ENCODE measurements at places on chromosomes 2 and 18.
A peak's percentile ranks its signal among the peaks of the same experiment; 100 is the strongest.

DNA sequence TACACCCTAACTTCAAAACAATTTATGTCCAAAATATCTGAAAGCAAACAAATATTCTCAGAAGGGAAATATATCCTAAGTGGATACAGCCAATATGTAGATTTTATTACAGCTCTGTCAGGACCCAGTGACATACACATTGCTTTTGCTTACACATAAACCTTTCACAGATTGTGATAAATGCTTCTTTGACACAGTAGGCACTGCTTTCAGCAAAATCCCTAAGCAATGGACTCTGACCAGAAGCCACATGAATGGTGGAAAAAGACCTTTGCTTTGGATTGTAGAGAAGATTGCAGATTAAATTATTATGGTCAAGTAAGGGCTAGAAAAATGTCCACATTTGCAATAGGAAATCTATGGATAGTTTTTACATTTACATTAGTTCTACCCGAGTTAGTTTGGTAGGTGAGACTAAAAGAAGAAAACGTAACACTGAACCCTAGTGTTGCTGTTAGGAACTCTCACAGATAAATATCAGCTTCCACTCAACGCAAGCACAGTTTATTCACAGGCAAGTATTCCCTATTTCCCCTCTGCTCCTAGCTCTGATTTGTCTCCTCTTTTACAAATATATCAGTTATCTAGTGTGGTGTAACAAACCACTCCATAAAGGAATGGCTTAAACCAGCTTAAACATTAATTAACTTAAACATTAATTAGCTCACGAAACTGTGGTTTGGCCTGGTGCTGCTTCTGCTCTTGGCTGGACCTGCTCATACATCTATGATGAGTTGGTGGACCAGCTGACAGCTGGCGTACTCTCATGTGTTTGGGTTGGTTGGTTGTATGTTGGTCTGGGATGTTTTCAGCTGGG is 23.6 kb upstream of the SERPINE2 start:
- peak; percentile 2 for DNase-seq

- no peak for DNase-seq
These were observed 27.7 kb downstream of the NETO1 start for GRCh38 chr18:72840109-72840508.

DNA sequence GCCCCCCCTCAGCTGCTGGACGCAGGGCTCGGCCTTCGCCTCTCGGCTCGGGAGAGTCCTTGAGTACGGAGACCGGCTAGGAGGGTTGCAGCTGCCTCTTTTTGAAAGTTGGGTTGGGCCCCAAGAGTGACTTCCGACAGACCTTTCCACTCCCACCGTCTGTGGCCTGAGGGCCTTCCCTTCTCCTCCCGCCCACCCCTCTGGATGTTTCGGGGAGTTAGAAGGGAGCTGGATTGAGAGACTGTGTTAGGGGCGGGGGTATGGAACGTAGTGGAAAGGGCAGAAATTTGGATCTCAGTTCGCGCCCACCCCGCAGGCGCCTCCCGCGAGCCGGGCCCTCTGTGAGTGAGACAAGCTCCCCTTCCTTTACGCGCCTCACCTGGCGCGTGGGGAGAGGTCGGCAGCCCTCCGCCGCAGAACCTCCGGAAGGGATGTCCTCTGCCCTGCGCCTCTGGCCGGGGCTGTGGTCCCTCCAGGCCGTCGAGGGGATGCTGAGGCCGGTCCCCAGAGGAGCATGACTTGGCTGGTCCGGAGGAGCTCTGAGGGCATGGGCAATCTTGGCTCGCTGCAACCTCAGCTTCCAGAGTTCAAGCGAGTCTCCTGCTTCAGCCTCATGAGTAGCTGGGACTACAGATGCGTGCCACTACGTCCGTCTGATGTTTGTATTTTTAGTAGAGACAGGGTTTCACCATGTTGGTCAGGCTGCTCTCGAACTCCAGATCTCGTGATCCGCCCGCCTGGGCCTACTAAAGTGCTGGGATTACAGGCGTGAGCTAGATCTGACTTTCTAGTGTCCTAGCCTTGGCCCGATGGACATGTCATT is 15.9 kb downstream of the C2orf74 start:
- DNase-seq, result no peak

GRCh38 chr2:185082749-185083148 is 484.4 kb downstream of the ZNF804A start:
- DNase-seq, result no peak

GRCh38 chr2:120989512-120990441 is 254.1 kb downstream of the GLI2 start:
- DNase-seq, result no peak

DNA sequence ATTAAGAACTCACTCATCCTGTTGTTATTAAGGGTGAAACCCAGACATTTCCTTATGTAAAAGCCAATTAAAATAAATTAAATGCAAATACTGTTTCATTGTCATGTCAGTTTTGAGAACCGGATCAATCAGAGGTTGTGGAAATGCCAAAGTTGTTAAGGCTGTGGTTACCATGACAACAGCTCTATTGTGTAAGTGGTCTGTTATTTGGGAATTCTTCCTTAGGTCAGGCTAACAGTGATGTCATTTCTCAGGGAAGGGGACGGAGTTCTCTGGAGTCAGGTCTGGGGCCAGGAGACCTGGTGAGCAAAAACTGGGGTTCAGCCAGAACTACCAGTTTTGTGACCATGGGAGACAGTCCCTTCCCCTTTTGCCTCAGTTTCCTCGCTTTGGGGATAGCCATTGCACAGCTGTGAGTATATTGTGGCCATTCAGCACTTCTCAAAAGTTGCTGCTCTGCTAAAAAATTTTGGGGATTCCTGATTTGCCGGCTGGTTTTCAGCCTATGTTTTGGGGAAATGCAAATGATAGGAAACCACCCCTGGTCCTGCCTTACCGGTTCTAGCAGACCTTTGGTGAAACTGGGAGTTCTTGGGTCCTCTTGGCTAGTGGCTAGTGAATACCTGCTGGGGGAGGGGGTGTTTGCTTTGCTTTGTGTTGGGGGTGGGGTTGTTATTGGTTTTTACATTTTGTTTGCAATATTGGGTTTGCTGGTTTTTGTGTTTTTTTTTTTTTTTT is 21.6 kb downstream of the HPCAL1 start:
- DNase-seq, result no peak

GRCh38 chr2:204280262-204280668 is 265.0 kb upstream of the PARD3B start:
- DNase-seq, result no peak

DNA sequence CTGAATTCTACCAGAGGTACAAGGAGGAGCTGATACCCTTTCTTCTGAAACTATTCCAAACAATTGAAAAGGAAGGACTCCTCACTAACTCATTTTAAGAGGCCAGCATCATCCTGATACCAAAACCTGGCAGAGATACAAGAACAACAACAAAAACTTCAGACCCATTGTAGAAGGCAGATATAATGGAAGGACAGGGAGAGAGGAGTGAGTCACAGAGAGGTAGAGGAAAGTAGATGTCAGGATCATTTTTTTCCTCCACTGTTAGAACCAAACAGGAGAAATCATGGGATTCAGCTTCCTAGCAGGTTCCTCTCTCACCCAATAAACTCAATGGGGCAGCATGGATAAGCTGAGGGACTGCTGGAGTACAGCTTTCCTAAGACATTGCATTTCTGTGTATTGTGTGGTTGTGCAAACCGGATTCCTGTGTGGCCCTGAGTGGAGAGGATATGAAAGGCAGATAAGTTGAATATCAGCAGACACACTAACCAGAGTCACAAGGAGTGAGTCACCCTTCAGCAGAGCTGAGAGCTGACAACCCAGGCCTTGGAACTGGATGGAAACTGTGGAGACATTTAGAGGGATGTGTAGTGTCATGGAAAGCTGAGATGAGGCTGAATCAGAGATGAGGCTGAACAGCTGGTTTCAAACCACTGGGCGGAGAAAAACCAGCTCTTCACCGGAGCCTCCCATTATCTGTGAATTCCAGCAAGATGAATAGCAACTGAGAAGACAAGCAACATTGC is 60.9 kb upstream of the MMADHC start:
- no peak for DNase-seq

DNA sequence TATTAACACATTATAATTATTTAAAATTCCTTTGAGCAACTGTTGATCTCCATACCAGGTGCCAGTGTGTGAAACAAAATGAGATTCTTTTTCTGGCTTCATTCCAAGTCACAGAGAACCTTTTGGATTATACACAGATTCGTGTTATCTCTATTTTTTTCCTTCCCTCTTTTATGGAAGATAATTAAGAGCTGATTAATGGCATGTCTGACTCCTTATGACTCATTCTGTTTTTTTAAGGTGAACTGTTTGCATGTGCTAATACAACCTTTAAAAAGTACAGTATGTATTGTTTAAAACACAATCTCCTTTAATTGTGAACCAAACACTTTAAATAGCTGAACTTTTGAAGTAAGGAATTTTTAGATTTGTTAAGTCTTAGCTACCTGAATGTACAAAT is 39.3 kb downstream of the PELI1 start:
- no peak for DNase-seq

DNA sequence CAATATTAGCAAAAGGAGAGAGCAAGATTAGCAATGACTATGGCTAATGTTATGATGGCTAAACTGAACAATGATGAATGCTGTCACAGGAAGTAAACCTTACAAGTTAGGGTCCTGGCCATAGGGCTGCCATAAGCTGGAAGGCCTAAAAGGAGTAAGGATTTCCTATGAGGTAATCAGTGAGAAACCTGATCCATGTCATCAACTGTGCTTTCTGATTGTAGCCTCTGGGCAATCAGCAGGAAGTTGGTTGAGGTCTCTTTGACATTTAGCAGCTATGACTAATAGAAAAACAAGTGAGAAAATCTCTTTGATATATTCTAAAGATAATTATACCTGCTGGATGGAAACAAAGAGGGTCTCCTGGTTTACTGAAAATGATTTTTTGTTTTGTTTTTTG is 193.0 kb downstream of the RAB3GAP1 start:
- no peak for DNase-seq

DNA sequence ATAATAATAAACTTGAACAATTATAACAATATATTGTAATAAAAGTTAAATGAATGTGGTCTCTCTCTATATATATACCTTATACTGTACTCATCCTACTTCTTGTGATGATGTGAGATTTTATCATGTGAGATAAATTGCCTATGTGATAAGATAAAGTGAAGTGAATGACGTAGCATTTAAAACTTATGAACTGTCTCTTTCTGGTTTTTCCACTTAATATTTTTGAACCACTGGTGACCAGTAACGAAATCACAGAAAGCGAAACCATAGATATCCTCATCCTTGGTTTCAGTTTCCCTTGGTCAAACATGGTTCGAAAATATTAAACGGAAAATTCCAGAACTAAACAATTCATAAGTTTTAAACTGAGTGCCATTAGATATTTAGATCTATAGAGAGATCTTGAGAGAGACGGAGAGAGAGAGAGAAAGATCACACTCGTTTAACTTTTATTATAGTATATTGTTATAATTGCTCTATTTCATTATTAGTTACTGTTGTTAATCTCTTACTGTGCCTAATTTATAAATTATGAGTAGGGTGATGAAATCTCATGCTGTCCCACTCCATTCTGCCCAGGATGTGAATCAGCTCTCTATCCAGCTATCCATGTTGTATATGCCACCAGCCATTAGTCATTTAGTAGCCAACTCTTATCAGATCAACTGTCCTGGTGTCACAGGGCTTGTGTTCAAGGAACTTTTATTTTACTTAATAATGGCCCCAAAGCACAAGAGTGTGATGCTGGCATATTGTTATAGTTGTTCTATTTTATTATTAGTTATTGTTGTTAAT is 156.8 kb downstream of the THADA start:
- DNase-seq, result no peak

GRCh38 chr2:77310416-77310815 is 211.8 kb downstream of the LRRTM4 start:
- DNase-seq, result no peak

DNA sequence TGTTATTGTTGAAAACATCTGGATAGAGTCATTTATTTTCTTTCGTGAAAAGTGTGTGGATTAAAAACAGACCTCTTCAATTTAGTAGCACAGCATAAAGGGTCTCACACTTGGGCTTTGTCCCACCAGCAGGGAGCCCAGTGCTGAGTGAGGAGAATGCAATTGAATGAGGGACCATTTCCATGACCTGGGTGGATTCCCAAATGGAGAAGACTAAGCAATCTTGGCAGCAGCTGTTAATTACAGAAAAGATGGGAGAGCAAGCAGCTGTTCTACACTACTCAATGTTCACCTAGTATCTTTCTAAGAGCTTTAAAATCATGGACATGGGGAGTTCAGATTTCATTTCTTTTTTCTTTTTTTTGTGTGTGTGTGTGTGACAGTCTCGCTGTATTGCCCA is 121.8 kb upstream of the FN1 start:
- DNase-seq, result no peak

GRCh38 chr2:195413422-195413821 is 243.6 kb upstream of the SLC39A10 start:
- no peak for DNase-seq

DNA sequence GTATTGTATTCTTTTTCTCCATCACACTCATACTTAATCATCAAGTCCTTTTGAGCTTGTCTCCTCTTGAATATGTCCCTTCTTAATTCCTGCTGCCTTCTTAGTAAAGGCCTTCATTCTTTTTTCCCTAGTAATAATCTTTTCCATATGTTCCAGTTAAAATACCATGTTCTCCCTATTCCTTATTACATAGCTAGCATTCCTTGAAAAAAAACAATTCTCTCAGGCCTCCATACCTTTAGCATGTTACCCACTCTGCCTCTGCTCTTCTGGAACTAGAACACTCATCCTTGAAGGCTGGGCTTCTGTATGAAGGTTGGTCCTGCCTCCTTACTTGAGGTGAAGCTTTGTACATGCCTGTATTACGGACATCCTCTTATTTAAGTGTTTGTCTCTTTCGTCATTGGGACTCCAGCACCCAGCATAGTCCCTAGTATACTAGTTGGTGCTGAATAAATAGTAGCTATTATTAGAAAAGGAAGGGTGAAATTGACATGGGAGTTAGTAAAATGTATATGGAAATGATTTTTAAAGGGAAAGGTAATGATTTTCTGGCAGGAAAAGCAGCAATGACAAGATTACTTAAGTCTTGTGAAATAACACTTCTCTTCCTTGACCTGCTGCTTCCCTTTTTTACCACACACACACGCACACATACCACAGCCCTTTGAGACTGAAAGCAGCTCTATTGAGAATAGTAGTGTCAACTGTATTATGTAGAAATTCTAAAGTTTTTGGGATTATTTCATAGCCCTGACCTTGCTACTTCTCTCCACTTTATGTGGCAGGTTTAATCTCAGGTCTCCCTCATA is 45.6 kb downstream of the REL start:
- DNase-seq, result peak; percentile 94

DNA sequence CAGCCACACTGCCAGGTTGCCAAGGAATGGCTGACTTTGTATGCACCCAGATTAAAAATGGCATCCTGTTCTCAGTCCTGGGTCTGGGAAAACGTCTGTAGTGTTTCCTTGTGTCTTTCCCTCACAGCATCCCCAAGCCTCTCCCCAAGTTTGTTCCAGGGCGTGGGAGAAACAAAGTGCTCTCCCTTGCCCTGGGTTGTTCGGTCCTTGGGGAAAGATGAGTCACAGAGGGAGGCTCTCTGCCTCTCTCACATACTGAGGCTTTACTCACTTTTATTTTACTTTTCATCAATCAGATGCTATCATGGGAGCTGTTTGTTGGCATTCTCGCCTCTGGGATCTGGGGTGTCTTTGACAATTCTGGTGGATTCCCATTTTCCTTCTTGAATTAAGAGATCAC is 492.3 kb downstream of the XIRP2 start:
- no peak for DNase-seq

All from AML-193 (cell line).